ENCODE measurements at places on chromosomes 4 and X.

GRCh38 chrX:10173331-10173900 lies 16.6 kb downstream of the CLCN4 start:
- no peak for DNase-seq

GRCh38 chr4:107913283-107913899 lies 18.0 kb upstream of the CYP2U1 start:
- DNase-seq, result no peak

- no peak for DNase-seq
Observed at GRCh38 chrX:31715675-31716074, 643.8 kb upstream of the FTHL17 start.

DNA sequence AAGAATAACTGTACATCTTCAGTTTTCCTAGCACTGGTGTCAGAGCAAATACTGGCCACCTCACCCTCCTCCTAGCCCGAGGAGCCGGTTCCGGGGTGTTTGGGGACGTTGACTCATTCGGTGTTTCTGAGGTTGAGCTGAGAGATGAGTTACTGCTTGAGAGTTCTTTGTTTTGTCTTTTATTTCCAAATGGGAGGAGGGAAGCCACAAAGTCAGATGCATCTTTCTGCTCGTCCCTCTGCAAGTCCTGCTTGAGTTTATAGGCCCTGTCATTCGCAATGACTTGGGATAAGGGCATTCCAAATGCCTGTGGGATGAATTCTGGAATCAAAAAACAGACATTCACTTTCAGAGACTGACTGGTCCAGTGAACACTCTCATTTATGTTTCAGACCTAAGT lies 77.5 kb downstream of the HCCS start:
- no peak for DNase-seq

DNA sequence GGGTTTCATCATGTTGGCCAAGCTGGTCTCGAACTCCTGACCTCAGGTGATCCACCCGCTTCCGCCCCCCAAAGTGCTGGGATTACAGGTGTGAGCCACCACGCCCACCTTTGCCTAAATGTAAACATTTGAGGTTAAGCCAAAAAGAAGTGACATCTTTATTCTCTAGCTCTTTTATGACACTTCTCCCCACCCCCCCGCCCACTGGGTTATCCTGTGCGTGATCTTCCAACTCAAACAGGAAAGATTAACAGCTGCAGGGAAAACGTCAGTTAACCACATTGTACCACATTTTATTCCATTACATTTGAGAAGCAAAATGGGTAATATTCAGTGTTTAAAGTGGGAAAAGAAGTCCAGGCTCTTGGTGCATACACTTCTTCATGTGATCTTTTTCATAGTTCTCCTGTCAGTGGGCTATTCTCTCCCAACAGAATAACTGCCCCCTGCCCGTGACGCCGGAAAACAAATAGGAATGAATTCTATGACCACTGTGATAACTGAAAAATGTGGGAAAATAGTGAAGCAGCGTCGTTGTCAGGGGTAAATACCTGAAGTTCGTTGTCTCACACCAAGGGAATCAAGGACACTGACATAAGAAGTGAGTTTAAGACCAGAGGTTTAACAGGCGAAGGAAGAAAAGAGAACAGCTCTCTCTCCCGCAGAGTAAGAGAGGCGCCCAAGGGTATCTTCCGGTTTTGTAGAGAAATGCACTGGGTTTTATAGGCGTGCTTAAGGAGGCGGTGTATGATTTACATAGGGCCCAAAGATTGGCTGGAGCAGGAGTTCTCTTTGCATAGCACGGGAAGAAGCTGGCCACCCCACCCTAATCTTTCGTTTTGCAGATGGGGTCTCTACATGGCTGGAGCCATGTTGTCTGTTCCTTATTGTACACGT lies 9.7 kb upstream of the SRD5A3 start:
- no peak for DNase-seq

DNA sequence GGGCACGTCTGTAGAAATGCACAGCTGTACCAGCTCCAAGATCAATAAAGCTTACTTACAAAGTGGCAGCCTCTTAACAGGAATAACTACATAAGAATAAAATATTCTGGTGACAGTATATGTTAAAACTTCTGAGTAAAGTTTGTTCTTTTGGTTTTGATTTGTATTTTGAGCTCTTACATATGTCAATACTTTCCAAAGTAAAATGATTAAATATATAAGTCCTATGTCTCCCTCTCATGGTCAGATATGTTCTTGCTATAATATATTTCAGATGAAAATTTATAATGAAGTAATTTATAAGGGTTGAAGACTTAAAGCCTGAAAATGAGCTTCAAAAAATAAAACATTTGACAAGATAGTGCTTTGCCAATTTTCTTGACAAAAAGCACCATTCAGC lies 254.4 kb downstream of the NPFFR2 start:
- DNase-seq, result no peak

DNA sequence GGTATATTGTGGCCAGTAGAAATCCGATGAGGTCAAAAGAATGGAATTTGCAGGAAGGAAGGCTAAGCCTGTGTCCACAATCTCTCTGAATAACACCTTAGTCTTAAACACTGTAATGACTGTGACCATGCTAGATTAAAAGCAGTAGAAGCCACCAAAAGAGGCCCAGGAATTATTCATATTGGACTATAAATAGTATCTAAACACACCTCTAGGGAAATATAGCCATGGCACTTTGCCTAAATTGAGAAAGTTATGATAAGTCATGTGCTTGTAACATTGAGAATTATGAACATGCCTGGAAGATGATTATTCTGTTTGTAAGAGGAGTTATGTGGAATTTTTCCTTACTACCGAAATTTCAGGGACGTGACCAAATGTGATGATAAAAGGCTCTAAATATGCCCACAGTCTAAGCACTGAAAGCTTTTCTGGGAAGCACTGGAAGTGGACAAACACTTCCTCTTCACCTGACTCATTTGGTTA lies 298.5 kb downstream of the KCTD8 start:
- no peak for DNase-seq

DNA sequence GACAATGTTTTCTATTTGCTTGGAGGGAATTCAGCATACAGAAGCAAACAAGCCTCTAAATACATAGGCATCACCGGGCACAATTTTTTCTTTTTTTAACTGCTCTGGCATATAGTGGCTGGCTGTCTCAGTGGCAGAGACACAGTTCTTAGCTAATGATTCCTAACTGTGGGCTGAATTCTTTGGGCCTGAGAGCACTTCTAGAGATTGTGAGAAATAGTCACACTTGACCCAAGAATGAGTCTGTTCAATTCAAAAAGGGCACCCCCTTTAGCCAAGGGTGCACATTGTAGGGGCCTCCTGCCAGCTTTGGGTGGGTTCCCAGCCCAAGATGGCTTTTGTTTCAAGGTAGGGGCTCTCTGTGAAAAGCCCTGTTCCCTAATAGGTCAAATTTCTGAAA lies 345.7 kb downstream of the ARHGAP10 start:
- DNase-seq, result no peak

DNA sequence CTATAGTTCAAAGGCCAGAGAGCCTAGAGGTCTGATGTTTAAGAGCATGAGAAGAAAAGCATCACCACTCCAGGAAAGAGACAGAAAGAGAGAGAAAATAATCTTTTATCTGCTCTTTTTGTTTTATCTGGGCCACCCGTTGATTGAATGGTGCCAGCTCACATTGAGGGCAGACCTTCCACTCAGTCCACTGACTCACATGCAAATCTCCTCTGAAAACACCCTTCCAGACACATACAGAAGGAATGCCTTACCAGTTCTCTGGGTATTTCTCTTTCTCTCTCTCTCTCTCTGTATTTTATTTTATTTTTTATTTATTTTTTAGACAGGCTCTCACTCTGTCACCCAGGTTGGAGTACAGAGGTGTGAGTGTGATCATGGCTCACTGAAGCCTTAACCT lies 252.5 kb downstream of the DTHD1 start:
- DNase-seq, result no peak

All from stimulated activated CD4-positive, alpha-beta T cell treated with anti-CD3 and anti-CD28 coated beads, Interleukin-12 subunit alpha, Interleukin-12 subunit beta, amount 100 ng/mL, for 48 hours (primary cell).